ENCODE measurements at places on chromosomes 7 and 10. TPM values are rescaled to one million over a fixed set of nuclear protein-coding genes. Genes with fewer than 3 reads are reported as not detected.

OR6V1 gene
- not detected for total RNA-seq

SCIN gene
- 1.1 TPM for total RNA-seq

SBDS gene
- total RNA-seq = 63.3 TPM

GRID1 gene
- total RNA-seq = 0.97 TPM

All from hair follicle dermal papilla cell (primary cell).